ENCODE measurements at places on chromosomes 11 and 22. TPM values are rescaled to one million over a fixed set of nuclear protein-coding genes. Genes with fewer than 3 reads are reported as not detected.
A peak's percentile ranks its signal among the peaks of the same experiment; 100 is the strongest.

CAVIN3 gene
- 33.2 TPM for polyA plus RNA-seq

OR5P2 gene
- not detected for polyA plus RNA-seq

CASP5 gene
- polyA plus RNA-seq, result not detected

FAT3 gene
- polyA plus RNA-seq, result 7.2 TPM

CNIH2 gene
- polyA plus RNA-seq, result 4.3 TPM

VSIG2 gene
- not detected for polyA plus RNA-seq

DNA sequence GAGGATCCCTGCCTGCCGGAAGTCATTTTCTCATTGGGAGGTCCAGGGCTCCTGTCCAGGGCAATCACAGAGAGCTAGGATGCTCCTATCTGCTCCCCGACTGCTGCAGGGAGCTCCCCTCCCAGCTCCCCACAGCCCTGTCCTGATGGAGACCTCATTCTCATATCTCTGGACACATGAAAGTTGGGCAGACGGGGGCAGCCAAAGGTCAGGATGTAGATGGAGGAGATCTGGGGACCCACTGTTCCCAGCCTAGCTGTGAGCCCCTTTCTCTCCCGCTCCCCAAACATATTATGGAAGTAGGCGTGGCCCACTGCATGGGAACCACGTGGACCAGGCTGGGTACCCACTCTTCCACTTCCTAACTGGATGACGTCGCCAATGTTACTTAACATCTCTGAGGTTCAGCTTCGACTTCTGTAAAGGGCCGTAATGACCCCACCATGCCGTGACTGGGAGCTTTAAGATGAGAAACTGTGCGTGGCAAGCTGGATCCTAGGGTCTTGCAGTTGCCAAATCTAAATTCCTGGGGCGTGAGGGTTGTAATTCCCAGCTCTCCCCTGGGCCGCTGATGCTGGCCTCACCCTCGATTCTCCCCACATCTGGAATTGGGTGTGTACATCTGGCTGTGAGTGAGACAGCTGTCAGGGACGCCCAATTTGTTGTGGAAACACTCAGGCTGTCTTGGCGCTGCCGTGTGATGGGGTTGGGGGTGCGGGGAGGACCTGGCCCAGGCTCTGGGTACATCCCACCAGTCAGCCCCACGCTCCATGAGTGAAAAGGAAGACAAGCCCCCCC, 1.8 kb downstream of the CDC42EP2 start:
- H3K36me3 ChIP-seq, result no peaks in the 10 kb centered on the region
- H3K4me3 ChIP-seq, result peak overlapping the region; percentile 98
- H3K27me3 ChIP-seq, result peaks cover 14% of the 10 kb centered on the region

- no peak overlapping the region for H3K4me3 ChIP-seq
- H3K27ac ChIP-seq, result no peak overlapping the region
- 0 out of 2 replicates have a peak, but pooled peaks cover 6% of the 10 kb centered on the region for H3K4me1 ChIP-seq
- H3K36me3 ChIP-seq, result no peaks in the 10 kb centered on the region
Measured at GRCh38 chr11:65685981-65686380, 23.3 kb upstream of the RELA start.

DNA sequence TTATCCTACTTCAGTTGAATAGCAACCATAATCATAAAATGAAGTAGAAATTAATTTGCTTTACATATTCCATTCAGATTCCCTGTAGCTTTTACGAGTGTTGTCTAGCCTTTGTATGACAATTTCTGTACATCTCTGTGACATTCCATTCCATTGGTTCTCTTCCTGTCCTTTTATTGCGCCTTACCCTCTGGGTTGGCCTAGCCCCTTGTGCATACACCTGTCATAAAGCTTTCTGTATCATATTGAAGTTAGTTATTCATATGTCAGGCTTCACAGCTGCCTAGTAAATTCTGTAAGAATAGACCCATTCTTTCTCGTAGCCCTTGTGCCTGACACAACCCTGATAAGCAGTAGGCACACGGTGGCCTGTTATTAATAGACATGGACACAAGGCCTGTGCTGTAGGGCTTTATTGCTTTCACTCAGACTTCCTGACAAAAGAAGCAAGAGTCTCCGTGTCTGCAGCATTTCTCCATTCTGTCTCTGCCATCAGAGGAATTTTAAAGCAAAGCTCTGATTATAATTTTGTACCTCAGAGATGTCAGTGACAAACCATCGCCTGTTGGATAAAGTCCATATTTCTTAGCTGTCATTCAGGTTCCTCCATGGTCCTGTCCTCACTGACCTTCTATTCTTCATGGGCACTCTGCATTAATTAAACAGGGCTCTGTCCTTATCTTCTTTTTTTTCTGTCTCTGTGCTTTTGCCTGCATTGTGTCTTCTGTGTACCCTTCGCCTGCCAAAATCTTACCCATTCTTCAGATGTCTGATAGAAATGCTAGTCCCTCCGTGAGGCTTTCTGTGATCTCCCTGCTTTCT, 49.4 kb downstream of the BID start:
- H3K27me3 ChIP-seq, result no peaks in the 10 kb centered on the region
- DNase-seq, result no peak
- H3K4me1 ChIP-seq, result no peaks in the 10 kb centered on the region
- H3K27ac ChIP-seq, result 0 out of 2 replicates have a peak overlapping the region, but pooled peaks have one; percentile 33

- DNase-seq, result no peak
- H3K36me3 ChIP-seq, result no peaks in the 10 kb centered on the region
- H3K27ac ChIP-seq, result no peak overlapping the region
- no peak overlapping the region for H3K4me3 ChIP-seq
Measured at GRCh38 chr22:22663861-22664800, 19.7 kb downstream of the GGTLC2 start.

GRCh38 chr11:30159546-30159945, 71.3 kb upstream of the FSHB start:
- no peak overlapping the region for H3K4me3 ChIP-seq
- no peaks in the 10 kb centered on the region for H3K4me1 ChIP-seq
- H3K27me3 ChIP-seq, result no peaks in the 10 kb centered on the region
- DNase-seq, result no peak
- H3K27ac ChIP-seq, result no peak overlapping the region
- H3K36me3 ChIP-seq, result no peaks in the 10 kb centered on the region

- no peaks in the 10 kb centered on the region for H3K4me1 ChIP-seq
- DNase-seq, result no peak
- no peaks in the 10 kb centered on the region for H3K27me3 ChIP-seq
- no peak overlapping the region for H3K27ac ChIP-seq
Measured at GRCh38 chr11:128645968-128646367, 47.9 kb upstream of the FLI1 start.

- H3K36me3 ChIP-seq, result no peaks in the 10 kb centered on the region
- no peak overlapping the region for H3K4me3 ChIP-seq
- H3K27me3 ChIP-seq, result no peaks in the 10 kb centered on the region
- peaks cover 8% of the 10 kb centered on the region for H3K4me1 ChIP-seq
- DNase-seq, result no peak
Measured at GRCh38 chr11:71933141-71933933, 4.5 kb downstream of the RNF121 start.

- DNase-seq, result no peak
- no peak overlapping the region for H3K4me3 ChIP-seq
- no peaks in the 10 kb centered on the region for H3K36me3 ChIP-seq
Measured at GRCh38 chr11:120017582-120018150, 120.2 kb downstream of the TRIM29 start.

GRCh38 chr11:126969865-126970479, 30.6 kb downstream of the KIRREL3 start:
- H3K27me3 ChIP-seq, result no peaks in the 10 kb centered on the region
- 0 out of 2 replicates have a peak, but pooled peaks cover 5% of the 10 kb centered on the region for H3K4me1 ChIP-seq
- DNase-seq, result peak; percentile 66
- H3K4me3 ChIP-seq, result no peak overlapping the region

GRCh38 chr11:128772814-128773213, 78.9 kb downstream of the FLI1 start:
- DNase-seq, result no peak
- H3K4me1 ChIP-seq, result peaks cover 15% of the 10 kb centered on the region
- H3K4me3 ChIP-seq, result no peak overlapping the region
- H3K27ac ChIP-seq, result no peak overlapping the region

All from GM23338 (cell line).